ENCODE measurements at places on chromosomes 4 and X.

DNA sequence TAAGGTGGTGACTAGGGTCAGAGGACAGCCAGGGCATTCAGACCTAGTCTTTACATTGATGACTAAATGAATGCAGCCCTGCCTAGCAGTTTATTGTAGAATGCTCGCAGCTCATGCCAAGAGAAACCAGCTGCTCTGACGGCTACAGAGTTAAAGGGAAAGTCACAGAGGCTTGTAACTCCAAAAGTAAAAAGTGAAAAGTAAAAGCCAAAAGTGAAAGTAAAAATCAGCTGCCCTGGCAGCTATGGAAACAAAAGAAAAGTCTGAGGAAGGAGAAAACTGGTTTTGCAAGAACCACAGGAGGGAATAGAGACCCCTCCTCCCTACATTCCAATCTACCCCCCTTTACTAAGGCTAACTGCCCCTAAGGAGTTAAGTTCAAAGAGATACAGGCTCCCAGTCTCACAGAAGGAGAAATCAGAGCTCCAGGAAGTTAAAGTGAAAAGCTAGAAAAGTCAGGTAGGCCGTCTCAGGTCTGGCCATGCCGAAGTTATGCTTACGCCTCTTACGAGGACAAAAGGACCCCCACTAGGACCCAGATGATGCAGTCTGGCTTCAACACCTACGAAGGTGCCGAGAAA lies 6.0 kb downstream of the GAGE10 start:
- DNase-seq: peak; percentile 20

GRCh38 chr4:112645541-112646329 lies 8.8 kb downstream of the LARP7 start:
- DNase-seq: no peak

DNA sequence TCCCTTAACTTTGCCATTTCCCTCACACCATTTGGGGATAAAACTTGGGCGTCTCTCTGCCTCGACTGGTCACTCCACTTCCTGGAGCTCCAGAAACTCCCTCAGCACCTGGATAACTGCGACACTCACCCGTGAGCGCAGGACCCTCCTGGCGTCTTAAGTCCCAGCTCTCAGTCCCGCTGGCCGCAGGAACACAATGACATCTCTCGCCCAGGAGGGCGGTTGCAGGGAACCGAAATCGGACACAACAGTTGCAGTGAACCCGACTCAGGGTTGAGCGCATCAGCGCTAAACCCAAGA lies 370.9 kb upstream of the SMIM31 start:
- DNase-seq: no peak

DNA sequence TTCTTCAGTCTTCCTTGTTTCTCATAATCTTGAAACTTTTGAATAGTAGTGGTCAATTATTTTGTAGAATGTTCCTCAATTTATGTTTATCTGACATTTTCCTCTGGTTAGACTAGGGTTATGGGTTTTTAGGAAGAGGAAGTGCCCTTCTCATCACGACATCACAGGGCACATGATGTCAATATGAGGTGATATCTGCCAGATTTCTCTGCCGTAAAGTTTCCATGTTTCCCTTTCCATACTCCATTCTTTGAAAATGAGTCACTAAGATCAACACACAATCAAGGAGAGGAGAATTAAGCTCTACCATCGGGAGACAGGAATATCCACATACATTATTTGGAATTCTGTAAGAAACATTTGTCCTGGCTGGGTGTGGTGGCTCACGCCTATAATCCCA lies 28.4 kb downstream of the RP2 start:
- no peak for DNase-seq

DNA sequence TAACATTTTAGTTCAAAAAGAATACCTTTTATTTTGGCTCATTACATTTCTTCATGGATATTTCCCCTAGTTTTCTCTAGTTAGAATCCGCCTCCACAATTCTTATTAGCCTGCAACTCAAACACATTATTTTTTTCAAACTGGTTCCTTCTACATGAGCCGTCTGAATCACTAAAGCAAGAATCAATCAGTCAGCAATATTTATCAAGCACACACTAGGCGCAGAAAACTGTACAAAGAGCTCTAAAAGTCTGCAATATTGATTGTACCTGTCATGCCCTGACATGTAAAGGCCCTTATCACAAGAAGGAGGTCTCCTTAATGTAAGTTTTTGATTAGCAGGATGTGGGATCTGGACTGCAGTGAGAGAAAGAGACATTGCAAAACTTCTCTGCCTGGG lies 94.8 kb upstream of the CENPE start:
- no peak for DNase-seq

- DNase-seq: no peak
These were observed 59.1 kb downstream of the IGFBP7 start for GRCh38 chr4:57051095-57051494.

DNA sequence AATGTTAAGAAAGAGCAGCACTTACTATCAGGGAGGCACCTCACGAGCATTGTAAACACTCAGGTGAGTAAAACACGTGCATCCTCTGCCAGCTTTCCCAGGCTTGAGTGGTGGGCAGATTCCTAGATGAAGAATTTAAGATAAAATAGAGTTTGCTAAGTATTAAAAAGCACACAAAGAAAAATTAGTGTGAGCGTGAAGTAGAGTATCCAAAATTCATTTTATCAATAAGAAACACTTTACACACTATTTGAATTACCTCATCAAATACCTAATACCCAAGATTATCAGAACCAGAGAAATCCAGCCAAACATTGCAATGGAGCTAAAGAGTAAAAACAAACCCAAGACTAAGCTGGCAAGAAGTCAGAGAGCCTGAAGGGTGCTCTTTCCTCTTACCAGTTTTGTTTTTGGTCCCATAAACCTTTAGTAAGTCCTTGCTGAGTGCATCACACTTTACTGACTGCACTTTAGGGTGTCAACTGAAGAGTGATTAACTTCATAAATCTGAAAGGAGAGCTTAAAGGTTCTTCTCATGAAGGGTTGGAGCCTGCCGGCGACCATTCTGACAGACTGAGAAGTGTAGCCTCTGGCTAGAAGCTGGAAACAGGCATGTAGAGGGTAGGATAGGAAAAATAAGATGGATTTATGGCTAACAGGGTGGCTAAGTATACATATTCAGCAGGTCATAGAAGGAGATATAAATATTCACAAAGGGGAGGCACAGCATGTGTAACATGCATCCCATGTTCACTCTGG lies 151.1 kb downstream of the SLC7A11 start:
- no peak for DNase-seq

GRCh38 chr4:110354460-110354859 lies 121.5 kb upstream of the ENPEP start:
- DNase-seq: no peak

GRCh38 chr4:168570466-168570865 lies 73.6 kb downstream of the PALLD start:
- DNase-seq: no peak

DNA sequence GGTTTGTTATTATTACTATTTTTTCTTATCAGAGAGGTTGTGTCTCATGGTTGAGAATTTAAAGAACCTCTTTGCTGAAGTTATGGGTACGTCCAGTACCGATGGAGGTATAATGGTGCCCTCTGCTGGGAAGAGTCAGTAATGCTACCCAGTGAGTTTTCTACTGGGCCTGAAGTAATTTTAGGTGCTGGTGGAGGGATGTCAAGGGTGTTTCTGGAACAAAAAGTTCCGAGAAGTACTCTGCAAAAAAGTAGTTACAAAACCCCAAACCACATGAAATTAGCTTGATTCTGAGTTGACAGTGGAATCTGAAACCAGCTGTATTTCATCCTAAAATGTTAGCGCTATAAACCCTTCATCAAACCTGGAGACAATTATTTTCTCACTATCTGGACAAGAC lies 102.5 kb upstream of the MID1 start:
- DNase-seq: peak; percentile 54

Data from retina (tissue), 1 donor.